ENCODE measurements at places on chromosomes 16 and 17. TPM values are rescaled to one million over a fixed set of nuclear protein-coding genes. Genes with fewer than 3 reads are reported as not detected.
A peak's percentile ranks its signal among the peaks of the same experiment; 100 is the strongest.

DNA sequence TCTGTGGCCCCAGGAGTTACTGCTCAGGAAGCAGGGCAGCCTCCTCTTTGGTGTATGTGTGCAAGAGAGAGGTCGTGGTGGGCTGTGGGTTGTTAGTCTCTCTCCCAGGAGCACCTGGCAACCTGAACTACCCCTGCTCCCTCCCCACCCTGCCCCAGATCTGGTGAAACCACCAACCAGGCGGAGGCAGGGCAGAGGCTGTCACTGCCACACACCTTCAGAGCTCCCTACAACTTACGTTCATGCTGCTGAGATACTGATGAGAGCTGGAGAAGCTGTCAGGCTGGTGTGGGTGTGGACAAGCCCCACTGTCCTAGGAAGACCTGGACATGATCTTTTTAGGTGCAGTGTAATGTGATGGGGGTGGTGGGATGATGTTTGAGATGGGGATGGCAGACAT lies 24.3 kb downstream of the GOSR2 start:
- no peak for DNase-seq

- peak; percentile 41 for DNase-seq
Observed at GRCh38 chr16:84579936-84580335, 37.9 kb downstream of the COTL1 start.

- DNase-seq, result no peak
Observed at GRCh38 chr17:5354886-5355415, 64.5 kb downstream of the NUP88 start.

- DNase-seq, result no peak
Observed at GRCh38 chr16:50712560-50712898, 19.1 kb downstream of the NOD2 start.

- DNase-seq, result peak; percentile 89
Observed at GRCh38 chr16:49543631-49543946, 170.0 kb downstream of the C16orf78 start.

DNA sequence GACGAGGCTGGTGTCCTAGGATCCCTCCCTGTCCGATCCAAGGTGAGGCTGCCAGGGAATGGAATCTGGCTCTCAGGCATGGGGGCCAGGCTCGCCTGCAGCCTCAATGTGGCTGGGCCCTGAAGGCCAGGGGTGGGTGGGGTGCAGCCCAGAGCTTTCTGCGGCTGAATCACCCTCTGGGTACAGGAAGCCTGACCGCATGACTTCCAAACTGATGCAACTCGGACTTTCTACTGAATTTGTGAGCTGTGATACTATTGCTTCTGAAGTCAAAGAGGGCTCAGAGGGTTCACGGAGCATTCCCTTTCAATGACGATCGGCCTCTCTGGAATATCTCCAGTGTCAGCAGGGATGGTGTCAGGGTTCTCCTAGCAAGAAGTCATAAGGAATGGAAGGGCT lies 123.7 kb downstream of the METRNL start:
- peak; percentile 72 for DNase-seq

- DNase-seq, result no peak
Observed at GRCh38 chr17:62648956-62649294, 21.5 kb downstream of the MRC2 start.

DNA sequence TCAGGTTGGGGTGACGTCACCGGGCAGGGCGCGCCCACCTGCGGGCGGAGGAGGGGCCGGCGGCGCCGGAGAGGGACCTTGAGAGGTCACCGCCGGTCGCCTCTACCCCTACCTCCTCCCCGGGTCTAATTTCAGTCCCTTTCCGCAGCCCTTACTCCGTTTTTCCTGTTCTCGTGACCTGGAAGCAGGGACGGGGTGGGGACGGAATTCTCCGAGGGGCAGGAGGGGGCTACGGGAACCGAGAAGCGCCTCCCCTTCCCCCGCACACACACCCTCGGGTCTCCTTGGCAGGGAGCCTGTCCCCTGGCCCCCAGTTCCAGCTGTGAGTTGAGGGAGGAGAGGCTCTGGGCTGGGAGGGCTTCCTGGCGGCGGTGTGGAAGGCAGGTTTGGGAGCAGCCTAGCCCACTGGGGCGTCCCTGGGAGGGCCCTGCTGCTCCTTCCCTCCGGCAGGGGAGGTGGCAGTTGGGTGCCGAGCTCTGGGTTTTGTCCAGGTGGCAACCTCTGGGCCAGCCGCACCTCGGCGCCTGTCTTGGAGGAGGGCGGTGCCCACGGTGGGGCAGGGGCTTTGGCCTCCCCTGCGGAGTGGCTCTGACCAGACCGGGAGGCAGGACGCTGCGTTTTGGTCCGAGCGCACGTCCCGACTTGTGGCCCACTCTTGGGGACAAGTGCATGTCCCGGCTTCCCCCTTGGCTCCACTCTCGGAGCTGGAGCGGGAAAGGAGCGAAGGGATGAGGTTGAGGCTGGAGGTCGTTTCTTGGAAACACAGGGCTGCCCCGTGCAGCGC lies 773 bp downstream of the SYNGR3 start:
- DNase-seq, result no peak

- no peak for DNase-seq
Observed at GRCh38 chr17:63095459-63095858, 129.4 kb downstream of the TANC2 start.

DNA sequence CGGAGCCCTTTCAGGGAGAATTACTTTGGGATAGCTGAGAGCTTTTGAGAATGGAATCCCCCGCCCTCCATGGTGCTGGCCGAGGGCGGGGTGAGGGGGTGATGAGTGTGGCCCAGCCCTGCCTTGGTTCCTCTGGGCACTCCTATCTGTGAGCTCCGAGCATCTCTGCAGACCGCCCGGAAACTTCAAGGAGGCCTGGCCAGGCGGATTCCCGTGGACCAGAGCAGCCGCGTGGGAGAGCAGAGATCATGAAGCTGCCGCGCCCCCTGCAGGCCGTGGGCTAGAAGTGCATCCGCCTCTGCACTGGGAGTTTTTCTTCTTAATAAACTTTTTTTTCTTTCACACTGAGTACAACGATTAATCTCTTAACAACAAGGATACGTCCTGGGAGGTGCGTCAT lies 392.9 kb upstream of the EEF2KMT start:
- DNase-seq, result peak; percentile 22

DNA sequence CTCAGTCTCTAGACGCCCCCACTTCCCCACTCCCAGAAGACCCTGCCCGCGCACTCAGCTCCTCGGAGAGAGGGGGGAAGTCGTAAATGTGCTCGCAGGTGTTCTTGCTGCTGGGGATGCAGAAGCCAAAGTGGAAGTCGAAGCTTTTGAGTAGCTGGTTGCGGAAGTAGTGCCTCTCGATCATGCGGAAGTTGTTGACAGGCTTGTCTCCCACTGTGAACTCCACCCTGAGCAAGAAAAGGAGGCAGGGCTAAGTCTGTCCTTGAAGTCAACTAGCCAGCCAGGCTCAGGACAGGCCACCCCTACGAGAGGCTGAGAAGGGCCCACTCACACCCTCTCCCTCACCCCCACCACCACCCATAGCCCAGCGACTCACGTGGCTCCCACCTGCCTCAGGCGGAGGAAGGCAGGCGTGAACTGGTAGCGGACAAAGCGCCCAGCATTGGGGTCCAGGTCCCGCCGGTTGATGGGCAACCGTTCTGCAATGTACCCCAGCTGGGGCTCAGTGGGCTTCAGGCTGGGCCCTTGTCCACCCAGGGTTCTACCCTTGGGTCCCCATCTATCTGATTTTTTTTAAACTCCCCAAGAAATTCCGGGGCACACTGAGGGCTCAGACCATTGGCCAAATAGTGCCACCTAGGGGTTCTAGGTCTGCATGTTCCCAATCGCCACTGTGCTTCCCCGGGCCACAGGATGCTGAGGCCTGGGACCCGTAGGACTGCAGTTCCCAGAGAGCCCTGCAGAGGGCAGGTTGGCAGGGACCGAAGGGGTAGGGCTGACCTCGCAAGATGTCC lies 4.6 kb downstream of the UNC119 start:
- peak; percentile 72 for DNase-seq

DNA sequence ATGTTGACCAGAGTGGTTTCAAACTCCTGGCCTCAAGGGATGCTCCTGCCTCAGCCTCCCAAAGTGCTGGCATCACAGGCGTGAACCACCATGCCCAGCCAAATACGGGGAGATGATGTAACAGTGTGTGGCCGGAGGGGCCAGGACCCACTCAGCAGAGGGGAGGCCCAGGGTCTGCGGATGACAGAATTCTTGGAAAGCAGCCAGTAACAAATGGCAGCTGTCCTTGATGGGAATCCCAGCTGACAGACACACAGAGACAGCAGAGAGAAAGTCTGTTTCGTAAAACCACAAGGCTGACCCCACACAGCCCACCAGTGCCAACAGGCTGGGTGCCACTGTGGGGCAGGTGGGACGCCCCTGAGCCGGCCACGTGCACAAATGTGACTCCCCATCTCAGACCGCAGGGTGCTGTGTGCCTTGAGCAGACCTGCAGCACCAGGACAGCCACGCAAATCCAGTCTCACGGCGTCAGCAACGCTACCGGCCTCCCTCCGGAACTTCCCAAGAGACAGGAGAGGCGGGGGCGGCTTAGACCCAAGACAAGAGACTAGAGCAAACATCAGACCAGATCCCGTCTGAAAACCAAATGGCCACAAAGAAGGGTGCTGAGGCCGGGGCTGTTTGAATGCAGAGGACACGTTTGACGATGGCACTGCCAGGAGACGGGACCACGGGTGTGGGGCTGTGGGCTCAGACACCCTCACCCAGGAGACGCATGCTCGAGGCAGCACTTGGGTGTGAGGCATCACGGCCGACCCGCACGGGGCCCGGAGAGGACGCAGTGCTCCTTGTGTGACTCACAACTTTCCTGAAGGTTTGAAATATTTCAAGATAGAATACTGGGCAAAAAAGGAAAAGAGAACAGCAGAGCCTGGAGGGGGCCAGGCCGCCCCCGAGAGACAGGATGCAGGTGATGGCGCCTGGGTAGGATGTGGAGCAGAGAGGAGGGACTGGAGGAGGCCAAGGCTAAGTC lies 24.6 kb downstream of the CTU2 start:
- DNase-seq, result no peak

GRCh38 chr17:73337330-73337710 lies 25.5 kb upstream of the CDC42EP4 start:
- no peak for DNase-seq

GRCh38 chr16:31430380-31431052 lies 2.4 kb upstream of the COX6A2 start:
- DNase-seq, result no peak

- DNase-seq, result no peak
Observed at GRCh38 chr16:90026135-90026534, 6.9 kb upstream of the DBNDD1 start.

DNA sequence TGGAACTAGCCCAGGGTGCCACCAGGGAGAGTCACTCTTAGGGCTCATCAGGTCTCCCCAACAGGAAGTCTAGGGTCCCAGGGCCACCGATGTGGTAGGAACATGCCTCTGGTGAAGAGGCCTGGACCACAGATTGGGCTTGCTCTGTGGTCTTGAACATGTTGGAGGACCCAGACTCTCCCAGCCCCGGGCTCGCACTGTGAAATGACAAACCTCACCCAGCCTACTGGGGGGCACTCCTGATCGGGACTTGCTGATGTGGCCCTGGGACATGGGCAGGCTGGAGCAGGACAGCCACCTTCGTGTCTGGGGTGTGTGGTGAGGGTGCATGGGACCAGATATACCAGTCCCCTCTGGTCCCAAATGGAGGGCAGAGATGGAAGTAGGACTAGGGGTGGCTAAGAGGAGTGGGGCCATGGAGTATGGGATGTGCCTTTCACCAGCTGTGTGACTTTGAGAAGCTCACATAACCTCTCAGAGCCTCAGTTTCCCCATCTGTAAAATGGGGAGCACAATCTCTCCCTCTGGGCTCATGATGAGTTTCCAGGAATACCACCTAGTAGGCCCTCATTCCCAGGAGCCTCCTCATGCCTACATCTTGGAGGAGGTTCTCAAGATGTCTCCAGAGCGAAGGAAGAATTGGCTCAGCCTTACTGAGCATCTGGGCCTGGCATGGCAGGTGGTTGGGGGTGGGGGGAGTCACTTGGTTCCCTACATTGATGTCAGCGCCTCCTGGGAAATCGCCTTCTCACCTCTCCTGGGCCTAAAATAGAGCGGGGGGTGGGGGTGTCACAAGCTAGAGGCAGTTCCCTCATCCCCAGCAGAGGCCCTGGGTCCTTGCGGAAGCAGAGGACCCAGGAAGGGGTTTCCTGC lies 1.5 kb upstream of the ADAM11 start:
- no peak for DNase-seq

DNA sequence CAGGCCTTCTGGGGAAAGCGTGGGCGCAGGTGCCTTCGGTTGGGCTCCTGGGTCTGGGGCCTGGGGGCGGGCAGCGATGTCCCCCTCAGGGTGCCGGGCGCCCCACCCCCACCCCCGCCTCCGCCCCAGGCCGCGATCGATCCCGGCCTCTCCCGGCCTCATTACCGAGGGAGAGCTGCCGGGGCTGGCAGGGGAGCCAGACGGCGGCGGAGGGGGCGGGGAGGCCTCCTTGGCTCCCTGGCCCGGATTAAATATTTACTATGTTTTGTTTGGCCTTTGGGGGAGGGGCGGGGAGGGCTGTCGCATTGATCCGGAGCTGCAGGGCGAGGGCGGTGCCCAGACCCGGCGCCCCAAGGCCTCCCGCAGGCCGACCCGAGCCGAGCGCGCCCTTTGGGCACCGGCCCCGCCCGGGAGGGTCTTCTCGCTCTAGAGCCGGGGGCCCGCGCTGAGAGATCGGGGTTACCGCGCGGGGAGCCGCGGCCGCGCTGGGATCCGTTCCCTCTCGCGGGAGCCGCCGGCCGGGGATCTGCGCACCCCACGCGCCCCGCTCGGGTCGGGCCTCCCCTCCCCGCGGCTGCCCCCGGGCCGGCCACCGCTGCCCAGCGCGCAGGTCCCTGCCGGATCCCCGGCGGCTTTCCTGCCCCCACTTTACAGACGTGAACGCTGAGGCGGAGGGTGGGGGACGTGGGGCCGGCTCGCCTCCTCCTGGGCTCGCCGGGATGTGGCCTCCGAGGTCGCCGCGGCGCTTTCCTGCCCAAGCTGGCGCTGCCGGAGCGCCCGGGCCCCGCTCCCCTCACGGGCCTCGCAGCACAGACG lies 27.0 kb downstream of the RTN4RL1 start:
- DNase-seq, result no peak

GRCh38 chr17:17305281-17305801 lies 2.2 kb downstream of the NT5M start:
- no peak for DNase-seq

GRCh38 chr16:16032271-16032979 lies 83.0 kb downstream of the ABCC1 start:
- DNase-seq, result no peak

GRCh38 chr17:83058266-83058798 lies 21.1 kb upstream of the METRNL start:
- DNase-seq, result peak; percentile 79

GUCY2D gene
- not detected for total RNA-seq

SLC5A11 gene
- 0.12 TPM for total RNA-seq

ENPP7 gene
- total RNA-seq, result not detected

CDH5 gene
- 42.2 TPM for total RNA-seq

HBZ gene
- total RNA-seq, result not detected

GJD3 gene
- total RNA-seq, result 1.3 TPM

AURKB gene
- total RNA-seq, result not detected

ERN2 gene
- 0.19 TPM for total RNA-seq

KLHDC4 gene
- 11.1 TPM for total RNA-seq

TBC1D3B gene
- total RNA-seq, result 1.3 TPM

PVALEF gene
- total RNA-seq, result not detected

Measured in psoas muscle (tissue), 8 donors.